Caudate nucleus (tissue), 63 donors: ENCODE measurements at places on chromosomes 13 and 19.

DNA sequence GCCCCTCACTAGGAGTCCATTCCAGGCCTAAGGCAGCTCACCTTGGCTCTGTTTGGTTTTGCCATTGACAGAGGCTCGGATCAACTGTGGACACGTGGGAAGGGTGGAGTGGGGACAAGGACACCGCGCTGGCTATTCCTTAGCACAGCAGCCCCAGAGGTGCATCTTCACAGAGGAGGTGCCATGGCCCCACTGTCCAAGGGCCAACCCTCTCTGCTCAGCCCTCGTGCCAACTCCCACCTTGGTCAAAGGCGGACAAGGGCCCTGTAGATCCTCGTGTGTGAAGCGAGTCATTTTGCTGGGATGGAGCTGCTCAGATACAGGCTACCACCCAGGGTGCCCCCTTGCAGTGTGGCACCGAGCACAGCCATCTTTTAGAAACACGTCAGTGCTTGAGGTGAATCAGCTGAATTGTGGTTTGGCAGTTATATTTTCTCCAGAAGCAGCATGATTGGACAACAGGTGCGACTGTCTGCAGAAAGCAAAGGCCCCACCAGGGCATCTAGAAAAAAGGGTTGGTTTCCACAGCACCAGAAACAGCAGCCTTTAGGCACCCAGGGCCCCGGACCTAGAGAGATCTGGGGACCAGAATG lies 192.1 kb upstream of the GPR12 start:
- DNase-seq = no peak

GRCh38 chr19:17841371-17841809 lies 6.4 kb downstream of the JAK3 start:
- DNase-seq = no peak

- no peak for DNase-seq
Measured at GRCh38 chr13:44508562-44509077, 67.5 kb downstream of the TSC22D1 start.

DNA sequence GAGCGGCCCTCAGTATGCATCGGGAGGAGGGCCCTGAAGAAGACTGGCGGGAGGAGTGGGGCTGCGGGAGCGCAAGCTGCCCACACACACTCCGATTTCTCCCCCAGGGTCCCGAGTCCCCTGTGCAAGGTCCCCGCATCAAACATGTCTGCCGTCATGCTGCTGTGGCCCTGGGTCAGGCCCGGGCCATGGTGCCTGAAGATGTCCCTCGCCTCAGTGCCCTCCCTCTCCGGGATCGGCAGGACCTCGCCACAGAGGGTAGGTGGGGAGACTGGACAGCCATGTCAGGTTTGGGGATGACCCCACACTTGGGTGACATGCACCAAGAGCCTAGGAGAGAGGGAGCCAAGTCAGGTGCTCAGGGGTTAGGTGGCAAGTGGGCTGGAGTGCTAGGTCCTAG lies 4.7 kb downstream of the KMT2B start:
- no peak for DNase-seq

- no peak for DNase-seq
Measured at GRCh38 chr19:35144600-35145436, 1.8 kb downstream of the FXYD7 start.

GRCh38 chr19:2016041-2016807 lies 710 bp upstream of the BTBD2 start:
- DNase-seq = peak; percentile 68

DNA sequence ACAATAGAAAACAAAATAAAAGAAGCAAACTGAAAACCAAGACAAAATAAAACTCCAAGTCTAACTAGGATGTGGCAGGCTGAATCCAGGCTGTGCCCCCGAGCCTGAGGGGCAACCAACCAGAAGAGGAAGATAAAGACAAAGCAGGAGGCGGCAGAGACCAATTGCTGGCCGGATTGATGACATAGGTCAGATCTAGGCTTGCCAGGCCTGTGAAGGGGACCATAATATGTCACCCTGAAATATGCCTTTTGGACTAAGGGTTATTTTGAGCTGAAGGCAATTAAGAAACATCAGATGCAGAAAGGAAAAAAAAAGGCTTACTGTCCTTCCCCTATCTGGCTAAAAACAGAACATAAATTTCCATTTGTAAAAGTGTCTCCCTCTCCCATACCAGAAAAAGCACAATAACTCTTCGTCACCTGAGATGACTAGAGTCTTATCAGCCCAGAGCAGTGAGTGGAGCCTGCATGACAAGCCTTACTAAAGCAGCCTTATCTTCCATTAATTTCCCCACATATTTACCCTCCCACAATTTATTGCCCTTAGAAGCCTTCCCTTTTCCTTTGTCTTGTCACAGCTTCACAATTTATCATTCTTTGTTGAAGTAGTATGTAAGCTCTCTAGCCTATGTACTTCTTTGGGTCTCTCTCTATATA lies 22.8 kb downstream of the ATP8A2 start:
- no peak for DNase-seq

DNA sequence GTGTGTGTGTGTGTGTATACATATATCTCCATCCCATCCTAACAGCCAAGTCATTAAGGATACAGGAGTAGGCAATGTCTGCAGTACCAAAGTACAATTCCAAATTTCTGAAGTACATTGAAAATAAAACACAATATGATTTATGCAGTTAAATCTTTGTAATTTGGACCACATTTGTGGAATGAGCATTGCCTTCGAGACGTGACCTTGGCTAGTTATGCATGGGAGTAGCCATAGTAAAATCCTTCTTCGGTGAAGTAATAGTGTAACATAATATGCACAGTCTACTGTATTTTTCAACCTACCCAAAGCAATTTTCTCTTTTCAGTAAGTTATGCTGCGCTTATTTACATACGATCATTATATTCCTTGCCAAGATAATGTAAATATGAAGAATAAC lies 665.7 kb upstream of the GPC6 start:
- DNase-seq = no peak

- DNase-seq = no peak
Measured at GRCh38 chr13:109148243-109148642, 518.8 kb downstream of the MYO16 start.

- no peak for DNase-seq
Measured at GRCh38 chr19:16942583-16942982, 53.8 kb downstream of the F2RL3 start.

GRCh38 chr19:55940306-55940705 lies 7.3 kb upstream of the NLRP8 start:
- DNase-seq = no peak

GRCh38 chr19:14267224-14267741 lies 61.3 kb upstream of the ADGRL1 start:
- DNase-seq = no peak

DNA sequence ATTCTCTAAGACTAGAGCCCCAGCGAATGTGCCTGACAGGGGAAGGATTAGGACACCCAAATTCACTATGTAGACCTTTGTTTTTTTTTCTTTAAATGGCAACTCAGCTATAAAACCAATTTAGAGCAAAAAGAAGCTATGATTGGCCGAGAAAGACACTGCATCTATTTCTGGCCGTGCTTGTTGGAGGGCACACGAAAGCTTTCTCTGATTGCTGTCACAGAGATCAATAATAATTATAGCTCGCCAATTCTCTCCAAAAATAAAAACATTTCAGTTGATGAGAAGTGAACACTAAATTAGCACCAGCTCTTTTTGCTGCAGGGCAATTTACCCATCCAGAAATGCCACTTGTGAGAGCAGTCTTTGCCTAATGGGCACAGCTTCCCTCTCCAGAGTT lies 31.2 kb downstream of the CBY2 start:
- no peak for DNase-seq

GRCh38 chr19:10044390-10044789 lies 31.1 kb downstream of the RDH8 start:
- no peak for DNase-seq

GRCh38 chr13:20239748-20240147 lies 7.6 kb upstream of the GJB6 start:
- DNase-seq = no peak

DNA sequence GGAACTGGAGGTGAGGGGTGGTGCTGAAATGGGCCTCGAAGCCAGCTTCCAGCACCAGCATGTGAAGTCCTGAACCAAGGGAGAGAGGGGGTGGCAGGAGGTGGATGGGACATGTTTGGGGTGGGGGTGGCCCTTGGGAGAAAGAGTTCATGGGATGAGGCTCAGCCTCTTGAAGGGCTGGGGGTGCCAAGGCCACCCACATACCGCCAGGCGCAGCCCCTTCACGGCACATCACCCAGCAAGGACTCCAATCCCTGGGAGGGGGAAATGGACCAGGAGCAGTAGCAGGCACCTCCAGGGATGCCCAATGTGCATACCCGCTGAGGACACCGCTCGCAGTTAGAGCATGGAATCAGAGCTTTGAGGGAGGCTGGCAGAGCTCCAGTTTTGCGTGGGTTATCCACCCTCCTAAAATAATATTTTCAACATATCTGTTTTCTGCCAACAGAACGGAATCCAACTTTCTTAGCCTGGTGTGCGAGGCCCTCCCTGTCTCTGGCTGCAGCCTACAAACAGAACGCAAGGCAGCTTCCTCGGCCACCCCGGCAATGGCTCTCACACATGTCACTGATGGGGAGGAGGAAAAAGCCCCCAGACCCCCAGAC lies 140.5 kb upstream of the VSTM2B start:
- DNase-seq = no peak

DNA sequence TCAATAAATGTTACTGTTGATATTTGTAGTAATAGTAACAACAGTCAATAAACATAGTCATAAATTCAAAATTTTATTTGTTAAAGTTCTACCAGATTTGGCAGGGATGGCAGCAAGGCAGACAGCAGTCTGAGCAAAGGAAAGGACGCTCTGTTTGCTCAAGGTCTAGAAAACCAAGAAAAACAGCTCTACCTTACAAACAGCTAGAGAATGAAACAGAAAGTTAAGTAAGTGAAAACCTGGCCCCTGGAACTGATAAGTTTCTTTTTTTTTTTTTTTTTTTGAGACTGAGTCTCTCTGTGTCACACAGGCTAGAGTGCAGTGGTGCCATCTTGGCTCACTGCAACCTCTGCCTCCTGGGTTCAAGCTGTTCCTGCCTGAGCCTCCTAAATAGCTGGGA lies 27.9 kb downstream of the ENOX1 start:
- no peak for DNase-seq

- peak; percentile 14 for DNase-seq
Measured at GRCh38 chr13:52128714-52129700, at the start of gene NEK5. Gene NEK5, minus strand, starts transcription at chr13:52129073. Its CDS starts 1,591 bp downstream, at chr13:52127482.

- DNase-seq = peak; percentile 32
Measured at GRCh38 chr19:10769533-10770491, 51.9 kb downstream of the DNM2 start.

- DNase-seq = no peak
Measured at GRCh38 chr19:51137792-51138425, 4.2 kb upstream of the SIGLEC7 start.

- no peak for DNase-seq
Measured at GRCh38 chr19:43318203-43318602, 35.3 kb upstream of the CD177 start.

DNA sequence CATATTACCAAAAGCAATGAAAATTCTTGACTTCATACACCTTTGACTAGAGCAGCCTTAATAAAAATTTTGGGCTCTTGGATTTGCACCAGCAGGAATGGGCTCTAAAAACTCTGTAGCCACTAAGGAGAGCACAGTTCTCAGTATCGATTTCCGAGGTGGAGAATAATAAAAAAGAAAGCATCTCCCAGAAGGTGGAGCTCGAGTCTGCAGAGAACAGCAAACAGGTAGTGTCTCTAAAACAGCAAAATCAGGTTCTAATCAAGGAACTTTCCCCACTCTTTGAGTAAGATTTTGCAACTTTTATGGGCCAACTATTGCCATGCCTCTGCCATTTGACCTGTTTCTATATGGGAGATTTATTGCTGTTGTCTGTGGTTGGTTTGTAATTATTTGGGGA lies 258.7 kb upstream of the GPC6 start:
- no peak for DNase-seq

DNA sequence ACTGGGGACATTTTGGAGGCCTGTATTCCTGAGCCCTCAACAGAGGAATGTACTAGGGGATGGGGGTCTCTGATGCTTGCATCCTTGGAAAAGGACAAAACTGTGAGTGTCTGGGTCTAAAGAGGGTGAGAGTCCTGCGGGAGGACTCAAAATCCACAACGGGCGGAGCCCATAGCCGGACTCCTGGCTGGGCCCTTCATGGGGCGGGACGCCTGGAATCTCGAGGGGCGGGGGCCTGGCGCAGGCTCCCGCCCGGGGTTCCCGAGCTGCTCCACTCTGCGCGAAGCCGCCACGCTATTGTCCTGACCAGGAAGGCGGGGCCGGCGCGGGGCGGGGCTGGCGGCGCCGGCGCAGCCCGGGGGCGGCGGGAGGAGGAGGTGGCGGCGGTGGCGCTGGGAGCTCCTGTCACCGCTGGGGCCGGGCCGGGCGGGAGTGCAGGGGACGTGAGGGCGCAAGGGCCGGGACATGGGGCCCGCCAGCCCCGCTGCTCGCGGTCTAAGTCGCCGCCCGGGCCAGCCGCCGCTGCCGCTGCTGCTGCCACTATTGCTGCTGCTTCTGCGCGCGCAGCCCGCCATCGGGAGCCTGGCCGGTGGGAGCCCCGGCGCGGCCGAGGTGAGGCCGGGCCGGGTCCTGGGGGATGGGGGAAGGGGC lies at the start of gene APLP1:
APLP1 (plus strand) TSS at position 403 of the 651 bp plus-strand sequence; CDS start at position 466, 63 bp downstream.
- DNase-seq = peak; percentile 90

DNA sequence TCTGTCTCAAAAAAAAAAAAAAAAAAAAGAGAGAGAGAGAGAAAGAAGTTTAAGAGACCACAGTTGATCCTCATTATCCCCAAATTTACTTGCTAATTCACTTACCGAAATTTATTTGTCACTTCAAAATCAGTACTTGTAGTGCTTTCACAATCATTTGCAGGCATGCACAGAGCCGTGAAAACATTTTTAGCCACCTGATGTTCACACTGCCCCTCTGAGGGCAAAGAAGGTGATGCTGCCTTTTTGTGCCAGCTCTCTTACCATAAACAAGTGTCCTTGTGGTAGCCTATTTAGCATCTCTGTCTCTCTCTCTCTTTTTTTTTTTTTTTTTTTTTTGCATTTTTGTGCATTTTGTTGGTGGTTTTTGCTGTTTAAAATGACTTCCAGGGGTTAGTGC lies 24.1 kb upstream of the CASP14 start:
- DNase-seq = no peak

DNA sequence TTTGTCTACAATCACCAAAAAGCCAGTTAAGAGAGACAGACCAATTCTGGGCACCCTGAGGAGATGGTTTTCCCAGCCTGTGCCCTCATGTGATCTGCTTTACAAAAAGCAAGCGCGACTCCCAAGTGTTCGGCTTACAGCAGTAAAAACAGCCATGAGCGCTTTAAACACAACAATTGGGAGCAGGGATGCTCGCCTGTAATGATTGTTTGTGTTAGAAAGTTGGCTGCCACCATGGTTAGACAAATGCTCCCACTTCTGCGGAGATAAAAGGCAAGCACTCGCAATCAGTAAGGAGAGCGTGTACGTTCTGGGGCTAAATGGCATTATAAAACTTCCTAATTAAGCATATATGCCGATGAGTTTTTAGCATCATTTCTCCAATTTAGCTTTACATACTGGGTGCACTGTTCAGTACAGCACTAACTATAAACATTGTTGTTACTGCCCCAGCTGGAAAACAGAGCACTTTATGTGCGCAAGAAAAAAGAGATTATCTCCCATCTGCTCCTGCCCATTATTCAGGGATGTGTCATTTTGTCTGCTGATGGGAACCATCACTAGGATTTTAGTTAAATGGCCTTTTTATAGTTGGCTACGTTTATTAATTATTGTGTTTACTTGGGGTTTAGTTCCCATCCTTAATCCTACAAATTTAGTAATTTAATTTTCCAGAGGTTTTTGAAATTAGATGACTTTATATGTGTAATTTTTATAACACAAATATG lies 309.3 kb upstream of the MAB21L1 start:
- DNase-seq = no peak

- DNase-seq = no peak
Measured at GRCh38 chr19:47330466-47330869, 1.5 kb upstream of the C5AR2 start.

- DNase-seq = no peak
Measured at GRCh38 chr19:41447732-41448332, 4.9 kb downstream of the ERICH4 start.

GRCh38 chr19:8504171-8504570 lies 1.7 kb upstream of the PRAM1 start:
- DNase-seq = no peak
